SJSA1 (cell line): ENCODE measurements at places on chromosomes 12 and 14. TPM values are rescaled to one million over a fixed set of nuclear protein-coding genes. Genes with fewer than 3 reads are reported as not detected.

The CCDC88C gene
- total RNA-seq, result not detected in 2 replicates

The TBX3 gene
- total RNA-seq, result 28.8 and 37.4 TPM in 2 replicates

The KRT74 gene
- not detected in 2 replicates for total RNA-seq

The BHLHE41 gene
- 36.1 and 69.1 TPM in 2 replicates for total RNA-seq

The COPS7A gene
- 80.2 and 82.4 TPM in 2 replicates for total RNA-seq

The DUSP16 gene
- 10.5 and 12.3 TPM in 2 replicates for total RNA-seq

The PMCH gene
- not detected in 2 replicates for total RNA-seq

The SPX gene
- total RNA-seq, result 0.50 and 1.1 TPM in 2 replicates

The FAM181A gene
- not detected in 2 replicates for total RNA-seq

The PROX2 gene
- total RNA-seq, result not detected in 2 replicates

The GLIPR1L1 gene
- not detected in 2 replicates for total RNA-seq

The SAMD15 gene
- total RNA-seq, result 0.19 and 0.82 TPM in 2 replicates
